ENCODE measurements at places on chromosomes 11 and 22. TPM values are rescaled to one million over a fixed set of nuclear protein-coding genes. Genes with fewer than 3 reads are reported as not detected.

FAM76B gene
- 11.0 TPM for polyA plus RNA-seq

PDGFB gene
- polyA plus RNA-seq, result 5.0 TPM

YPEL1 gene
- 1.9 TPM for polyA plus RNA-seq

SYVN1 gene
- 26.7 TPM for polyA plus RNA-seq

- DNase-seq, result peak; percentile 15
- no peaks in the 10 kb centered on the region for H3K36me3 ChIP-seq
- H3K4me3 ChIP-seq, result no peak overlapping the region
- no peaks in the 10 kb centered on the region for H3K27me3 ChIP-seq
Measured at GRCh38 chr11:93089474-93090102, 108.2 kb downstream of the SLC36A4 start.

DNA sequence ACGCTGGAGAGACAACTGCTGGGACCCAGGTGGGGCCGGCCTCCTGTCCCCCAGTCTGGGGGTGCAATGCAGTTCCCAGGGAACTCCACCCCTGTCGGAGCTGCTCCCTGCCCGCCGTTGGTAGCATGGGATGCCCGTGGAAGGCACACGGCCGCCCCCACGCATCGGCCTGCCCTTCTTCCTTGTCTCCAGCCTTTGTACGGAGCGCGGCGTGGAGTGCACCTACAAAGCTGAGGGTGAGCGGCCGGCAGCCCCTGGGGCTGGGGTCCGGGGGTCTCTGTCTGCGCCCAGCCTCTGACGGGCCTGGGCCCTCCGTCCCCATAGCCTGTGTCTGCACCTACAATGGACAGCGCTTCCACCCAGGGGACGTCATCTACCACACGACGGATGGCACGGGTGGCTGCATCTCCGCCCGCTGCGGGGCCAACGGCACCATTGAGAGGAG is 23.2 kb downstream of the MUC5AC start:
- H3K27ac ChIP-seq, result no peak overlapping the region
- no peak for DNase-seq
- H3K36me3 ChIP-seq, result no peaks in the 10 kb centered on the region
- no peaks in the 10 kb centered on the region for H3K27me3 ChIP-seq

DNA sequence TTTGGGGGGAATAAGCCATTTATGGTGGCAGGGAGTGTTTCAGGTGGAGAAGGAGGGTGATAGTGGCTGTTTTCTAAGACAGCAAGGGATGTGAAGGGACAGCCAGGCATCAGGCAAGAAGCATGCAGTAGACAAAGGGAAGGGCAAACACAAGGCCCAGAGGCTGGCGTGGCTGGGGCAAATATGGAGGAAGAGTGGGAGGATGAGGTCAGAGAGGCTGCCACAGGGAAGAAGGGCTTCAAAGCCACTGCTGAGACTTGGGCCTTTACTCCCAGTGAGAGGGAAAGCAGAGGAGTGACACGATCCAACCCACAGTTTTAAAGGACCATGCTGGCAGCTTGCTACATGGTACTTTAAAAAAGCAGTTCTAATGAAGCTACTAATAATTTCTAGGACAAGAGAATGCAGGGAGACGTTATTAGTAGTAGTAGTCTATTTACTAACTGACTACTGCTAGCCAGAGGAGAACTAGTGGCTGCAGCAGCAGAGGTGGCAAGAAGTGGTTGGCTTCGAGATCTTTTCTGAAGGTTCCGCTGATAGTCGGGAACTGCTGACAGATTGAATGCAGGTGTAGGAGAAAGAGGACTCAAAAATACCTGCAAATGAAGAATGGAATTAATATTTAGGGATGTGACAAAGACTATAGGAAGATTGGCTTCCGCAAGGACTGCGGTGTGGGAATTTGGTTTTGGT is 13.7 kb downstream of the KMT5B start:
- H3K27ac ChIP-seq, result no peak overlapping the region
- no peaks in the 10 kb centered on the region for H3K27me3 ChIP-seq
- H3K36me3 ChIP-seq, result peaks cover 20% of the 10 kb centered on the region
- H3K4me3 ChIP-seq, result no peak overlapping the region
- DNase-seq, result no peak
- no peaks in the 10 kb centered on the region for H3K4me1 ChIP-seq
